Caco-2 (cell line): ENCODE measurements at places on chromosomes 1 and 21. TPM values are rescaled to one million over a fixed set of nuclear protein-coding genes. Genes with fewer than 3 reads are reported as not detected.

TGFBR3 gene
- total RNA-seq = 12.2 and 15.2 TPM in 2 replicates

LRRIQ3 gene
- total RNA-seq = 0.16 and 0.23 TPM in 2 replicates

GRCh38 chr1:6068073-6068472 is 22.4 kb downstream of the KCNAB2 start:
- no peaks in the 10 kb centered on the region for H3K4me1 ChIP-seq
- no peak overlapping the region for H3K4me3 ChIP-seq
- DNase-seq = no peak
- no peak overlapping the region for H3K27ac ChIP-seq
- H3K27me3 ChIP-seq = no peaks in the 10 kb centered on the region
- no peaks in the 10 kb centered on the region for H3K36me3 ChIP-seq

AVPR1B gene
- not detected in 2 replicates for total RNA-seq

DNA sequence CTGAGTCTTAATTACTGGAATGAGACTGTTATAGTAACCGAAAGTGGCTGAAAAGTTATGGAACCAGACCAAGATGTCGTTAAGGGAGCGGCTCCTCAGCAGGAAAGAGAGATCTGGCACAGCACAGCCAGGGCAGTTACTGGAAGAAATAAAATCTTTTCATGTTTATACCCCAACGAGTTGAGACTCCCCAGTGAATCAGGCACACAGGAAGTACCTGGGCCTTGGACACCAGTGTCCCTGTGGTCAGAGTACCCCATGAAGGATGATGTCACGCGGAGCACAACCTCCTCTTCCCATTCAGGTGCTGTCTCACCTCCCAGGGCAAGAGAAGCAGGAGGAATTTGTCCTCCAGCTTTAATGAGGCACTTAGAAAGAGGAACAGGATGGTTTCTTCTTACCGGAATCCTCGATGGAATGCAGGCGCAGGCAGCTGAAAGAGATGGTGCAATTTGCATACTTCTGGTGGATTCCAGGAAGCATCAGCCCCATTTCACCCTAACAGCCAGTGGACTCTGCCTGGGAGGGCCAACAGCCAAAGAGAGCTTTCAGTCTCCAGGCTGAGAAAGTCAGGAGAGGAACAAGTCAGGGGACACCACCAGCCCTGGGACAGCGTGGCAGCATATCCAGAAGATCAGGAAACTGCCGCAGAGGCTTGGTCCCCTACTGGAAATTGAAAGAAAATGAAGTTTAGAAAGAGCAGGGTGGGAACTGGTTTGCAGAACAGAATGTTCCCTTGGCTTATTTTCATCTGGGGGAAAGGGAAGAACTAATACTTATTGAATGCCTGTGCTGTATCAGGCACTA is 35.9 kb upstream of the CTTNBP2NL start:
- H3K4me1 ChIP-seq = 0 out of 2 replicates have a peak, but pooled peaks cover 3% of the 10 kb centered on the region
- H3K27me3 ChIP-seq = no peaks in the 10 kb centered on the region
- H3K4me3 ChIP-seq = no peak overlapping the region
- peak; percentile 26 for DNase-seq

SLC9C2 gene
- total RNA-seq = not detected in 2 replicates

PRKCZ gene
- 45.9 and 48.7 TPM in 2 replicates for total RNA-seq

- no peak overlapping the region for H3K27ac ChIP-seq
- peaks cover 8% of the 10 kb centered on the region for H3K4me1 ChIP-seq
- H3K27me3 ChIP-seq = no peaks in the 10 kb centered on the region
- no peak overlapping the region for H3K4me3 ChIP-seq
- H3K36me3 ChIP-seq = no peaks in the 10 kb centered on the region
Observed at GRCh38 chr1:15026117-15026489, 127.4 kb upstream of the TMEM51 start.

DNA sequence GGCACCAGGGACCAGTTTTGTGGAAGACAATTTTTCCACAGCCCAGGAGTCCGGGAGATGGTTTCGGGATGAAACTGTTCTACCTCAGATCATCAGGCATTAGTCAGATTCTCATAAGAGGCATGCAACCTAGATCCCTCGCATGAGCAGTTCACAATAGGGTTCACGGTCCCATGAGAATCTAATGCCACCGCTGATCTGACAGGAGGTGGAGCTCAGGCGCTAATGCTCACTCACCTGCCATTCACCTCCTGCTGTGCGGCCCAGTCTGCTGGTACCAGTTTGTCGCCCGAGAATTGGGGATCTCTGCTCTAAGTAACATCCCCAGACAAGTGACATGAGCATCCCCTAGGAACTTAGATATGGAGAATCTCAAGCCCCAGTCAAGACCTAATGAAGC is 180.7 kb downstream of the COQ8A start:
- H3K4me3 ChIP-seq = no peak overlapping the region
- no peaks in the 10 kb centered on the region for H3K36me3 ChIP-seq
- DNase-seq = no peak
- no peaks in the 10 kb centered on the region for H3K27me3 ChIP-seq
